RPMI8226 (cell line): ENCODE measurements at places on chromosomes 16 and 17.

- no peak for DNase-seq
Measured at GRCh38 chr17:5210614-5211252, 19.1 kb upstream of the ZNF594 start.

GRCh38 chr16:89620406-89620841 lies 7.0 kb downstream of the DPEP1 start:
- no peak for DNase-seq

- DNase-seq = no peak
Measured at GRCh38 chr16:13414154-13414553, 505.8 kb upstream of the ERCC4 start.

DNA sequence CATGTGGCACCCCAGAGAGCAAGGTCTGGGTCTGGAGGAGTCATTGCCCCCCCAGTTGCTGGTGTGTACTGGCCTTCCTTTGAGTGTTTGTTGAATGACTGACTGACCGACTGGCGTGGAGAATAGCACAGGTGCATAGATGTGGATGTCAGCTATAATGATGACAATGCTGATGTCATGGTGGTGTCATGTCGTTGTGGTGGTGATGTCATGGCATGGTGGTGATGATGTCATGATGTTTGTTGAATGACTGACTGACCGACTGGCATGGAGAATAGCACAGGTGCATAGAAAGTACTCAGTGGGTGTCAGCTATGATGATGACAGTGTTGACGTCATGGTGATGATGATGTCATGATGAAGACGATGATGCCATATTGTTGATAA lies 22.1 kb downstream of the TMEM114 start:
- DNase-seq = no peak

- no peak for DNase-seq
Measured at GRCh38 chr16:69613378-69614154, 47.8 kb downstream of the NFAT5 start.

DNA sequence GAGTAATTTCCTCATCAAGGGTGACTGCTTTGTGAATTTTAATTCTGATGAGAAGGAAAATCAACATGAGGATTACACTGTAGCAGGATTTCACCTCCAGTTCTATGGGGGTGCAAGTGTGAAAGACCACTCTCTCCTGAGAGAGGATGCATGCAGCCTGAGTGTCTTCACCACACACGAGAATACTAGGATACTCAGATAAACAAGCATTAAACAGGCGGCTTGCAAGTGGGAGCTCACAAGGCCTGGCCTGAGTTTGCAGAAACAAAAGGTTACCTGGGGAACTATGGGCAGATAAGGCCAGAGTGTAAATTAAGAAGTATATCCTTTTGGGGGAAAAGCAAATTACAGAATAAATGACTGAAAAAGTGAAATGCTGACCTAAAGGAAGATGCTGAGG lies 46.6 kb downstream of the MYH10 start:
- no peak for DNase-seq

GRCh38 chr16:57815987-57816745 lies 13.9 kb upstream of the KIFC3 start:
- DNase-seq = peak; percentile 96

DNA sequence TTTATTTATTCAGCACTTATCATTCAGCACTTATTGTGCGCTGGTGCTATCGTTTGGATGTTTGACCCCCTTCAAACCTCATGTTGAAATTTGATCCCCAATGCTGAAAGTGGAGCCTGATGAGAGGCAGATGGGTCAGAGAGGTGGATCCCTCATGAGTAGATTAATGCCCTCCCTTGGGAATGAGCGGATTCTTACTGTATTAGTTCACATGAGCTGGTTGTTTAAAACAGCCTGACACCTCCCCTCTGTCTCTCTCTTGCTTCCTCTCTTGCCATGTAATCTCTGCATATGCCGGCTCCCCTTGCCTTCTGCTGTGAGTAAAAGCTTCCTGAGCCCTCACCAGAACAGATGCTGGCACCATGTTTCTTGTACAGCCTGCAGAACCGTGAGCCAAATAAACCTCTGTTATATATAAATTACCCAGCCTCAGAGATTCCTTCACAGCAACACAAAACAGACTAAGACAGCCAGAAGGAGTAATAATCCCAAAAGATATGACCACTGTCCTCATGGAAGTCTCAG lies 111.1 kb downstream of the CACNG3 start:
- DNase-seq = no peak

- no peak for DNase-seq
Measured at GRCh38 chr17:81302861-81303333, 7.8 kb upstream of the SLC38A10 start.

- no peak for DNase-seq
Measured at GRCh38 chr16:84616515-84616914, 1.4 kb downstream of the COTL1 start.

- no peak for DNase-seq
Measured at GRCh38 chr17:21019976-21020586, 22.7 kb downstream of the USP22 start.

DNA sequence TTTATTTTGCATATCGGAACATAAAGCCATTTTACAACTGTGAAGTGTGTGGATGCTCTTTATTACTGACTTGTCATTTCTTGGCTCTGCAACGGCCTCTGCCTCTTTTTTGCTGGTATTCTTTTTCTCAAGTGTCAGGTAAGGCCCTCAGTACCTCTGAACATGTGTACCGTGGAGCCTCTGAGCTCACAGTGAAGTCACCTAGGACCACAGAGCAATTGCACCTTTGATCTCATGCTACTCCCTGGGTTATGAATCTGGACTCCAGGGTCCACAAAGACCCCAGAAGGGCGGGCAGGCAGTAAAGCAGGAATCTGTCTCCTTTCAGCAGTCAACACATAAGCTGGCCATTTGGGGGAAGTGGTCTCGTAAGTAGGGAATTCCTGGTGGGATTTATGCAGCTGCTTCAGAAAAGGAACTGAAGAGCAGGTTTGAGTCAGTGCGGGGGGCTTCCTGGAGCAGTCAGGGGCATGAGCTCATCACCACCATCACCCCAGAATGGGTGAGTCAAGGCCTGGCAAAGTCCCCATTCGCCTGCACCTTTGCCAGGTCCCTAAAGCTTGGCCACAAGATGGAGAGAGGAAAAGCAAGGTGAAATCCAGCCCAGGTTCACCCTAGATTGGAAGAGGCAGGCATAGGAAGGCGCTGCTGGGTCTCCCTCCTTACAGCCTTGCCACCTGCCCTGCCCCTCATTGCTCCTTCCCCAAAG lies 33.0 kb downstream of the TBX4 start:
- no peak for DNase-seq

DNA sequence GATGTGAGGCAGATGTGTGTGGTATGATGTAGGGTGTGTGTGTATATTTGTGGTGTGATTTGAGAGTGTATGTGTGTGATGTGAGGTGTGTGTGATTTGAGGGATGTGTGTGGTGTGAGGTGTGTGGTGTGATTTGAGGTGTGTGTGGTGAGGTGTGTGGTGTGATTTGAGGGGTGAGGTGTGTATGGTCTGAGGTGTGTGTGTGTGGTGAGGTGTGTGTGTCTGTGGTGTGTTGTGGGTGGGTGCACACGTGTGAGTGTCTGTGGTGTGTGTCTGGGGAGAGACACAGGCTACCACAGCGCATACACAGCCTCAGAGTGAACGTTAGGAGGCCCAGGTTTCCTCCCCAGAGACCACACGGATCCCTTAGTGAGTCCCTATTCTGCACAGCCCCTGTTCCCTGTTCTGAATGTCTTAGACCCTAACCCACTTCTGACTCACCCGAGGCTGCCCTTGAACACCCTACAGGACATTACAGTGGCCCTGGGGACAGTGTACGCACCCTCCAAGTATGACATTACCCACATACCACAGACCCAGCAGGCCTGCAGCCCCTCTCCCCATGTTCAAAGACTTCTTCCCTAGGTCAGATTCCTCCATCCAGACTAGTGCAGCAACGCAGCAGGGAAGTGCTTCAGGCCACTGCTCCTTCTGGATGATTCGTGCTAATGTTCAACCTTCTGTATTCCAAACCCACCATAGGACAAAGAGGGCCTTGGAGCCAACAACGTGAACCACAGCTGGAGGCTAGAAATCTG lies 3.5 kb upstream of the RAB37 start:
- no peak for DNase-seq

DNA sequence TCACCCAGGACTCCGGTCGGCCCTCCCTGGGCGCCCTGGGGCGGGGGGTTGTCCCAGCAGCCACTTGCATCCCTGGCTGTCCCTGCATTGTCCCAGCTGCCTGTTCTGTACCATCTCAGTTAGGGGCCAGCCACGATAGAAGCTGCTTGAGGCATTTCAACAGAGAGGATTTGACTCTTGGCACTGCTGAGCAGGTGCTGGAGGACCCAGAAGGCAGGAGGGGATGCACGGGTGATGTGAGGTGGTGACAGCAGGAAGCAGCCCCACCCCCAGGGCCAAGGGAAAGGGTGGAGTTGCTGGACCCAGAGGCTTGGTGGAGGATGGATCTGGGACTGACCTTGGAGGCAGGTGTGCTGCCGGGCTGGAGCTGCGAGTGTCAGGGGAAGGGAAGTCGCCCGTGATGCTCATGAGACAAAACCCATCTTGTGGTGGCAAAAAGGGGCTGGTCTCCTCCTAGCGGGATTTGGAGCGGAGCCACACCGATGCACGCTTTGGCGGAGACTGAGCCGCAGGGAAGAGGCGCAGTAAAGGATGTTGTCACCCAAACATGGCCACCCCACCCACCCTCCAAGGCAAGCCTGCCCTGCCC lies 188.0 kb upstream of the GSE1 start:
- DNase-seq = no peak

GRCh38 chr16:2147378-2147777 lies 1.0 kb upstream of the RAB26 start:
- DNase-seq = no peak

- DNase-seq = no peak
Measured at GRCh38 chr16:11501632-11502031, 85.1 kb downstream of the LITAF start.

DNA sequence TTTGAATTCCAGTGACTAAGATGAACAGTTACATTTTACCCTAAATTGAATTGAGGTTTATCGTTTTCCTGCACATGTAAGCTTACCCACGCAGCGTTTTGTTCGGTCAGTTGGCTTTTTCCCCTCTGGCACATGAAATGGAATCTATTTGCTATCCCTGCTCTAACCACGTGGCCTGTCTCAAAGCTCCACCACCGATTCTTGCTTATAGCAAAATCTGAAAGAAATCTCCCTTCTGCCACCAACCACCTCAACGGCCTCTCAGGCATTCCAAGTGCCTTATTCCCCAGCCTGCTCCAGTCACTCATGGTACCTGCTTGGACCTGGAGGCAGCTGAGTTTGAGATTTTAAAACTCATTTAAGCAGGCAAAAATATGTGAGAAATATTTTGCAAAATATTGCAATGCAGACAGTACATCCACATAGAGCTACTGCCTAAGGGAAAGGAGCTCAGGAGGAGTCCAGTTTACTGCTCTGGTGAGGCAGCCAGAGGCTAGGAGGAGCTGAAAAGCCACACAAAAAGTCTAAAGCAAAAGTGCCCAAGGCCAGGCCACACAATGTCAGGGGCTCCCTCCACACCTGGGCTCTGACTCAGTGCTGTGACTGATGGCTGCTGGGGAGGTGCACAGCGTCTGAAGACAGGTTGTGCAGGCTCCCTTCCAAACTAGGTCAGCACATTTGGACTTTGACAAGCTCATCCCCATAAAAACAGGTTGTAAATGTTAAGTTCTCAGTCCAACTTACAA lies 26.4 kb downstream of the ARHGAP17 start:
- peak; percentile 92 for DNase-seq
